ENCODE measurements at places on chromosomes 3 and 15.

DNA sequence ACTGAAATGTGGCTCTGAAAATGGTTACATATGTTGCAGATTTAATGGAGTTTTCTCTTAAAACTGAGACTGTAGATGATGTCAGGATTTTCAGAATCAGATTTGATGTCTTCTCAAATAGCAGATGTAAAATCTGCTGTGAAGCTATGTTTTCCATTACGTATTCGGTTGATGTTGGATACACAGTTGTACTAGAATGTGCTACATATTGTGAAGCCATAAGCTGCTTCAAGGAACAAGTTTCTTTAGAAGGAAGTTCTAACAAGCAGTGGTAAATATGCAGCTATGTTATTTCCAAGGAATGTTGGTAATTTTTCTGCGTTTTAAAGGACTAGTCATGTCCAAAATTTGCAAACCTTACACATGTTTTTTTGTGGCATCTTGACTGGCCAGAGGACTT, 197.7 kb downstream of the RBMS3 start:
- DNase-seq = no peak

- DNase-seq = no peak
These were observed 225.4 kb downstream of the CTNNB1 start for GRCh38 chr3:41424543-41425300.

GRCh38 chr15:65337436-65338070, 33.1 kb downstream of the RNU5B-1 start:
- DNase-seq = no peak

DNA sequence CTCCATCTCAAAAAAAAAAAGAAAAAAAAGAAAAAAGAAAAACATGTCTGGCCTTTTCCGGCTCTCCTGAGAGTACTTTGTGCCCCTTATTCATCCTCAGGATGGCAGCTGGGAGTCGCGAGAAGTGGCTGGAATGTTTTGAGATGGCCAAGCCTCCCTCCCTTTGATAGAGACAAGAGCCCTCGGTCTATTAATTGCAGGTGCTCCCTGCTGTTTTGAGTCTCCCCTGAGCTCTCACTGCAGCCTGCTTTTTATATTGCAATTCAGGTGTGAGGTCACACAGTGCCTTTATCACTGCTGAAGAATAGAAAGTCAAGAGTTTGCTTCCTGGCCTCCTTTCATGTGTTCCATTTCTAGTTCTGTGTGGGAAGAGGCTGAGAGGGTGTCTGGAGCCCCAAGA, 10.9 kb downstream of the CA12 start:
- DNase-seq = no peak

- DNase-seq = no peak
These were observed 170.2 kb upstream of the IL12A start for GRCh38 chr3:159818399-159818798.

DNA sequence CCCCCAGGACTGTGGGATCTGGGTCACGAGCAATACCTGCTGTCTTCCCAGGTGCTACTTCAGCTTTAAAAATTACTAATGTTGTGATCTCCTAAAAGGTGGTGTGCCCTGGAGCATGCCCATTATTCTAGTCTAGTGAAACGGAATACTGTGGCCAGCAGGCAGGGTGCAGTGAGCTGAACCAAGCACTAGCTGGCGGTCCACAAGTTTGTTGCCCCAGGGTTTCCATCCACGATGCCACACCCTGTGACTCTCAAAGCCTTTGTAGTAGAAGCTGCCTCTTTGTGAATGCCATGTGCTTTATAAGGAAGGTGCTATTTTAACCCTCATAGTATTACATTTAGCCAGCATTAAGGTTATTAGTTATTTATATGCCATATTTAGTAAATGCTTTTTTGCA, 49.1 kb downstream of the PXYLP1 start:
- DNase-seq = no peak

DNA sequence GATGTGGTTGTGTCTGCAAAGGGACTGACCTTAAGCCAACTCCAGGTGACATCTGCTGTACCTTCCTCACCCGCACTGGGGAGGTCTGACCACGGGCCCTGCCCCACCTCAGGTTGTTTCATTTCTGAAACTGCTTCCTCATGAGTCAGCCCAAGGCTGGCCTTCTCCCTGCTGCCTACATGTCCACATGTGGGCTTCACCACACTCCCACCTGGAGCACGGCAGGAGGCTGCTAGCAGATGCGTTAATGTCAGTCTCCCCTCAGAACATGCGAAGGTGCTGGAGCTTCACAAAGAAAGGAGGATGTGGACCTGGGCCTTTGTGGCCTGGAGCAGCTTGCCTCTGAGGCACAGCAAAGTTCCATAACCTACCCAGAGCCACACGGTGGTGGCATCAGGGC, 69.4 kb upstream of the PLXNA1 start:
- no peak for DNase-seq

DNA sequence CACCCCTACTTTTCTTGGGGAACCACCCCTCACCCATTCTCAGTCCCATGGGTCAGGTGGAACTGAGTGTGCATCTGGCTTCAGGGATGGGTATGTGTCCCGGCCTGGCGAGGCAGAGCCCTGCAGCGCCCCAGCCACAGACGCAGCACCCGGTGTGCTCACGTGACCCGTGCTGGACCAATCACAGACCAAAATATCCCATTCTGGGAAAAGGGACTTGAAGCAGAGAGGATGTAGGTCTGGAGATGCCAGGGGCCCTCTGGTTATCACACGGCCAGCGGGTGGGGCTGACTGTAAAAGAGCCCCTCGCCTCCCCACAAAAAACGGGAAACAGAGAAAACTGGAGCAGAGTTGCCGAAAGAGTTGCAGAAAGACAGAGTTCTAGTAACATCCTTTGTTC, 138.0 kb upstream of the RAD18 start:
- no peak for DNase-seq

DNA sequence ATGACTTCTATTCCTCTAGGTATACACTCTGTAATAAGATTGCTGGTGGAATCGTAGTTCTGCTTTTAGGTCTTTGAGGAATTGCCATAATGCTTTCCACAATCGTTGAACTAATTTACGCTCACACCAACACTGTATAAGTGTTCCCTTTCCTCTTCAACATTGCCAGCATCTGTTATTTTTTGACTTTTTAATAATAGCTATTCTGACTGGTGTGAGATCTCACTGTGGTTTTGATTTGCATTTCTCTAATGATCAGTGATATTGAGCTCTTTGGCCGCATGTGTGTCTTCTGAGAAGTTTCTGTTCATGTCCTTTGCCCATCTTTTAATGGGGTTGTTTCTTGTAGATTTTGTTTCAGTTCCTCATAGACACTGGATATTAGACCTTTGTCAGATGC, 12.8 kb downstream of the NXPE3 start:
- no peak for DNase-seq

GRCh38 chr3:10867384-10867783, 51.4 kb downstream of the SLC6A11 start:
- no peak for DNase-seq

GRCh38 chr15:43487271-43487895, 5.6 kb downstream of the TP53BP1 start:
- no peak for DNase-seq

DNA sequence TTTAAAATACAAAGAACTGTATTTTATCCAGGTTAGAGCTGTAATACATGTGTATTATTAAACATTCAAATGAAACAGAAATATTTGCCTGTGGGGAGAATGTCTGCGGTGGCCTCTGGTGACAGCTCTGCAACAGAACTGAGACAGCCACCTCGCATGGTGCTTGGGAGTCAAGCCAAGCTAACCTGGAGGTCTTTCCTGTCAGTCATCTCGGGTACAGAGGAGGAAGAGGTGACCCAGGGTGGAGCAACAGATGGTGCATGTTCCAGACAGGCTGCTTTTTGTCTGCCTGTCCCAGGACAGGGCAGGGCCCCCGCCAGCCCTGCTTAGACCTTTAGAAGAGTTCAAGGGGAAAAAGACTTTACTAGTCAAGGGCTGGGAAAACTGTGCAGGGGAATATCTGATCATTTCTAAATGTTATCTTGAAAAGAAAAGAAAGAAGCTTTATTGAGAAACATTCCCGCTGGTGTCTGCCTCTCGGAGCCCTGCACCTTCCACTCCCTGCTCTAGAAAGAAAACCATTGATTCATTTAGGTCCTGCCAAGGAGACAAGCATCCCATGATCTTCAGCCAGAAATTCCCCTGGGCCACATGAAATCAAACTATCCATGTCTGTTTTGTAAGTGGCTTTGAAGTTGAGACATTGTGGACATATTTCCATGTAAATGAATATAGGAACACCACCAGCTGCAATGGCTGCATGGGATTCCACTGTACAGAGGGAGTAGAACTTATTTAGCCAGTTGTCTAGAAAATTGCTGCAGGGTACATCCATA, 5.5 kb upstream of the NR2E3 start:
- DNase-seq = no peak

GRCh38 chr3:131194816-131195215, 168.1 kb downstream of the NEK11 start:
- DNase-seq = no peak

DNA sequence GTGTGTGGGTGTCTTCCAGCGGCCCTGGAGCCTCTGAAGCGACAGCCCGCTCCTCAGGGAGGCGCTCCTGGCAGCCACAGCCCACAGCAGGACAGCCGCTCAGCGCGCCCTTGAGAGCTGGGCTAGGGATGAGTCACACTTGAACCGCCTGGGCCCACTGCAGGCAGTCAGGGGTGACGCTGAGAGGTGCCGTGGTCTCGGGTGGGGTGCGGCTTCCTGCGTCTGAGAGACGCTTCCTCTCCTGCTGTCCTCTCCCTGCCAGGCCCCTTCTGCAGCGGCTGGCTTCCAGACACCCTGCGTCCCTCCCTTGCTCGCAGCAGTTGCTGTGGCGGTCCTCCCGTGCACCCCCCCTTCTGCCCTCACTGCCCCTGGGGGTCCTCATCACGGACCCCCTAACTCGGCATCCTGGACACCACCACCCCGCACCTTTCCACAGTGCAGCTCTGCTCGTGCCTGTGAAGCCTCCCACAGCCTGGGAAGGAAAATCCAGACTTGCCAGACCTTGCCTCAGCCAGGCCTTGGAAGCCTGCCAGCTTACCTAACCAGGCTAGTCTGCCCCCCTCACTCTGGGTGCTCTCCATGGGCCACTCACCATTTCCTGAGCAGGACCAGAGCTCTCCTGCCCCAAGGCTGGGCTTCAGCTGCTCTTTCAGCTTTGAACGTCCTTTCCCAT, 1.1 kb upstream of the SPTBN5 start:
- DNase-seq = peak; percentile 82

DNA sequence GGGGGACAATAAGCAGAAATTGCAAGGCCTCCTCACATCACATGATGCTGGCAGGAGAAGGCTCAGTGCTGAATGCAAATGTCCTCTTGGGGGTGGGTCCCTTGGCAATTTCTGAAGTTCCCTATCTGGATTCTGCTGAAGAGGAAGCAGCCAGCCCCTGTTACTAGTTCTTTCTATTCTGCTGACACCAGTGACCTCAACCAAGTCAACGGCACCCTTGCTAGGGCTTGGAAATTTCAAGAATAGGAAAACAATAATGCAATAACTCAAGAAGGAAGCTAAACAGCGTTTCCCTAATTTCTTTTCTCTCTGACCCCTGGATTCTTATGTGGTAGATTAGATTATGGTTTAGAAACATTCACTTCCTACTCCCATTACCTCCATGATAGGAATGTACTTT, 46.2 kb upstream of the FOXP1 start:
- DNase-seq = no peak

GRCh38 chr3:47515100-47515499, 1.6 kb upstream of the ELP6 start:
- no peak for DNase-seq

GRCh38 chr3:150128126-150128525, 157.4 kb upstream of the PFN2 start:
- no peak for DNase-seq

DNA sequence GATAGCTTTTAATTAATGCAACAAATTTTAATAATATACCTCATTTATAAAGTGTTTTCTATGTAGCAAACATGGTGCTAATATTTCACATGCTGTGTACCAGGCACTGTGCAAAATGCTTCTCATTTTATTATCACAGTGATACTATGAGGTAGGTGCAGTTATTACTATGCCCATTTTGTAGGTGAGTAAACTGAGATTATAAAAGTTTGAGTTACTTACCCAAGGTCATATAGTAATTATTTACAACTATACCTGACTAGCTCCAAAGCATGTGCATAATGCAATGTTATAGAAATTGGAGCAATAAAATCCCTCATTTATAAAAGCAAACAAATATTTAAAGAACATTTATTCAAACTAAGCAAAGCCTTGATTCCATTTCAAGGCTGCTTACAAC, 54.5 kb upstream of the DCBLD2 start:
- no peak for DNase-seq

GRCh38 chr3:99548674-99549073, 89.7 kb upstream of the COL8A1 start:
- no peak for DNase-seq

- no peak for DNase-seq
These were observed 11.2 kb downstream of the HRH1 start for GRCh38 chr3:11165476-11165875.

DNA sequence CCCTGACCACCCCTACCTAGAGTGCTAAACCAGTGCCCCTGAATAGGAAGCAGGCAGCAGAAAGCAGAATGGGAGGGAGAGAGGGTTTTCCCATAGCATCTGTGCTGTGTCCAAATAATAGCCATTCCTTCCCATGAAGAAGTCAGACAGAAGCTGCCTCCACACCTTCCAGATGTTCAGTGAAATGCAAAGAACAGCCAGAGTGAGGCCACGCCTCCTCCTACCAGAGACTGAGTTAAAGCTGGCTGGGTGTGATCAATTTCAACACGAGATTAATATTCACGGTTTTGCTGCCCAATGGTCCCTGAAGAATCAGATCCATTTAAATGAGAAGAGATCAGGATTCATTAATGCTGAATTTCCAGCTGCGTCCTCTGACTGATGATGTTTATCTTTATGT, 111.8 kb downstream of the SRGAP3 start:
- DNase-seq = no peak

DNA sequence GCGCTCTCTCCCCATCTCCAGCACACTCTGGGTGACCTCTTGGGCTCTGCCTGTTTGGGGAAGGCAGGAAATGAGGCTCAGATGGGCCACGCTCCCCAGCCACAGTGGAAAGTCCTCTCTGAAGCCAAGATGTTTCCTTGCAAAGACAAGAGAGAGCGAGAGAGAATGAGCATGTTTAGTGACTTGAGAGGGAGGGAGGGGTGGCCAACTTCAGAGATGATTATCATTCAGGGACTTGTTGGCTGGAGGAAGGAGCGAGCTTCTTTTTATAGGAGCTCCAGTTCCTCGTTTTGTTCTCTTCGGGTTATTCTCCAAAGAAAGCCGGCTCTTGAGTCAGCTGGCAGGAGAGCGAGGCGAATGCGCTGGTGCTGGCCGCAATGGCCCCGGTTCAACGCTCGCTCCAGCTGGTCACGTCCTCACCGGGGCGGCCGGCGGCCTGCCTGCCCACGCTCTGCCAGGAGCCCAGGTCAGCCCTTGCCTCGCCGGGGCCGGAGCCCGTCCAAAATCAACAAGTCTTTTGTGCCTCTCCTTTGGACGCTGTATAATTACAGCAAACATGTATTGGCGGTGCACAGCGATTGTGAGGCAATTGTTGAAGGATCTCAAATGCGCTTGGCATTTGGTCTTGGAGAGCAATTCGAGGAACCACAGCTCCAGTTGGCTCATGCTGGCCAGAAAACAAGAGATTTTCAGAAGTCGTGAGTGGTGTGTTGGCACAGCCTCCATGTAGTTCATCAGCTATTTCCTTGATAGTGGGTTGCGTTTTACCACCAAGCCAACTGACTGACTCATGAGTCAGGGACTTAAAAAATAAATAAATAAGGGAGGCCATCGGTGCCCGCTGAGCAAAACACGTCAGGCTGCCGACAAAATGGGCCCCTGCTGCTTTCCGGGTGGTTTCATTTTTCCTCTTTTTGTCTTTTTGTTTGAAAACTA, 288.6 kb downstream of the UACA start:
- DNase-seq = no peak

GRCh38 chr3:81468391-81468790, 293.1 kb downstream of the GBE1 start:
- DNase-seq = no peak
